Mesendoderm (in vitro differentiated cells): ENCODE measurements at places on chromosomes 1 and 21.
A peak's percentile ranks its signal among the peaks of the same experiment; 100 is the strongest.

DNA sequence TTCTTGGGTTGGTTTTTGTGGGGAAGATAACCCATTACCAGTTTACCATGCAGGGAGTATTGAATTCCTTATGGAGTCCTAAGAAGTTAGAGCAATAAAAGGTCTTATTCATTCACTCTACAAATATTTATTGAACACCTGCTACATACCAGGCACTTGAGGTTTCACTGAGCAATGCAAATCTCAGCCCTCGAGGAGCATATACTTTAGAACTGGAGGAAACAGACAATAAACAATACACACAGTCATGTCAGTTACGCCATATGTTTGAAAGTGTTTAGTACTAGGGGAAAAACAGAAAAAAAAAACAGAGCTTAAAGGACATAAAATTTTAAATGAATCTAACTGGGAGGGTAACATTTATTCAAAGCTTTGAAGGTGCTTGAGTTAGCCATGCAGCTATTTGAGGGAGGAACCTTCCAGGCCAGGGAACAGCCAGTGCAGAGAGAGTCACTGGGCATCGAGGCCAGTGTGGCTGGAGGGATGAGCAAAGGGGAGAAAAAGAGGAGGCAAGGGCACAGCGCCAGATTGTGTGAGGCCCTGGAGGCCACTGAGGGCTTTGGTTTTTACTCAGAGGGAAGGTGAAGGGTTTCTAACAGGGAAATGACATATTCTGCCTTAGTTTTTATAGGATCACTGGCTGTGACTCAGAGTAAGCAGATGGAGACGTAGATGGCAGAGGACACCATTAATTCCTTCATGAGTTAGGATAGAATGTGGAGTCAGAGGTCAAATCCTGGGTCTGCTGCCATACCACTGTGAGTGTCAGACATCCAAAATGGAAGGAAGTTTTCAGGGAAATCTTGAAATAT lies 32.7 kb downstream of the C1orf21 start:
- no peak for DNase-seq

GRCh38 chr1:92479587-92479986 lies 7.1 kb downstream of the GFI1 start:
- no peak for DNase-seq

GRCh38 chr1:42322577-42322976 lies 12.5 kb downstream of the FOXJ3 start:
- no peak for DNase-seq

GRCh38 chr1:9164919-9165318 lies 36.0 kb upstream of the GPR157 start:
- DNase-seq = no peak

GRCh38 chr1:219682788-219683187 lies 69.9 kb upstream of the ZC3H11B start:
- DNase-seq = peak; percentile 21

DNA sequence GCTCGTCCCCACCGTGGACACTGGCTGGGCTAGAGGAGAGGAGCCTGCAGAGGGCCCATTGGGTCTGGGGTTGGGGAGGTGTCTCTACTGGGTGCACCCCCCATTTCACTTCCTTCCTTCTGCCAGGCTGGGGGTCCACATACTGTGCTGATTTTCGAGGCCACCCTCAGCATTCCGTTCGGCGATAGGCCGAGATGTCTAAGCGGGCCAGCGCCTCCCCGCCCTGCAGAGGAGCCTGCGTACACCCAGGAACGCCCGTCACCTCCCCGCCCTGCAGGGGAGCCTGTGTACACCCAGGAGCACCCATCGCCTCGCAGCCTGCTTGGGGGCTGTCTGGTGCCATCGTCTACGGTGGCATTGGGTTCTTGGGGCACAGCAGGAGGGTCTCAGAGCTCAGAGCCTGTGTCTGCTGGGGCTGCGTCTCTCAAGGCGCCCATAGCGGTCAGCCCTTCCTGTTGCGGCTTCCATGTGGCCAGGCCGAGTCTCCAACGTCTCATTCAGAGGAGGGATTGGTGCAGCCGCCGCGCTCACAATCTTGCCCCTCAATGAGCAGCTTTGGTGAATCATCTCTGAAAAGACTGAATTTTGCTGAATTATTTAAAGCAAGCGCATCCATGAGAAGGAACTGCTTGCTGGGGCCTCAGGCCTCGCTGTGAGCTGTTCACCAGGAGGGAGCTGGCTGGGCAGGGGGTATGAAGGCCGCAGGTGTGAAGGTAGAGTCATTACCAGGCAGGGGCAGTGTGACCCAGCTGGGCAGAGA lies 30.7 kb upstream of the AGPAT3 start:
- no peak for DNase-seq
